Activated CD8-positive, alpha-beta memory T cell treated with anti-CD3 and anti-CD28 coated beads, Interleukin-2, amount 50 U/mL, for 48 hours (primary cell): ENCODE measurements at places on chromosomes 16 and 17.

DNA sequence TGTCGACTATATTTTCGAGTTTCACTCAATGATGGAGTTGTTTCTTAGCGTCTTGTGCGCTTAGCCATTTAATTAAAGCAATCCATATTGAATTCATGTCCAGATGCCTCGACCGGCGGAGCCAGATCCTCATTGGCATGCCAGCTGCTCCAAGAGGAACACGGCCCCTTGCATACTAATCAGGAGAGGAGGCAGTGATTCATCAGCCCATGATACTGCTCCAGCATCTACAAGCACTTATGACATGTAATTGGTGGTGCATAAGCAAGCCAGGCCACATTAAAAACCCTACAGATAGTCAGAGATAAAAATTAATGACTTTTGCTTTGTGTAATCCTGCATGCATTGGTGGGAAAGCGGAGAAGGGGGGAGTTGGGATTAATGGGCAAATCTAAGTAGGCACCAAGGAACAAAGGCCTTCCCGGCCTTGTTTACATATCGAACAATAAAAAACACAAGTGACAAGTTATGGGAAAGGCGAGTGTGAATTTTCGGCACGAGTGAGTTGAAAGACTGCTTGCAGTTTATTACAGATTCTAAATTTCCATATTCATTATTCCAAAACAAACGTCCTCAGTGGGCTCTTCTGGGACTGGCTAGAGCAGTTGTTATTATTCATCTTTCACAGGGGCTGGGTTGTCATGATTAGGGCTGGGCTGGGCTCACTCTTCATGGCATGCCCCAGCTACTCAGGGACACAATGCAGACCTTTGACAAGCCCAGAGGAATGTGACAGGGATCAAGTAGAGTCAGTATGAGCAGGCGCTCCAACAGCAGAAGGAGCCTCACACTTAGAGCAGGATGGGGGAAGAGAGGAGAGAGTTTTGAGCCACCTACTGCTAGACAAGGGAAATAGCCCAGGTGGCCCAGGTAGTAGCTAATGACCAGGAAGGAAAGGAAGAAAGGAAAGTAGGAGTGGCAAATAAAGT, 281.7 kb upstream of the ZFHX3 start:
- no peak for DNase-seq

DNA sequence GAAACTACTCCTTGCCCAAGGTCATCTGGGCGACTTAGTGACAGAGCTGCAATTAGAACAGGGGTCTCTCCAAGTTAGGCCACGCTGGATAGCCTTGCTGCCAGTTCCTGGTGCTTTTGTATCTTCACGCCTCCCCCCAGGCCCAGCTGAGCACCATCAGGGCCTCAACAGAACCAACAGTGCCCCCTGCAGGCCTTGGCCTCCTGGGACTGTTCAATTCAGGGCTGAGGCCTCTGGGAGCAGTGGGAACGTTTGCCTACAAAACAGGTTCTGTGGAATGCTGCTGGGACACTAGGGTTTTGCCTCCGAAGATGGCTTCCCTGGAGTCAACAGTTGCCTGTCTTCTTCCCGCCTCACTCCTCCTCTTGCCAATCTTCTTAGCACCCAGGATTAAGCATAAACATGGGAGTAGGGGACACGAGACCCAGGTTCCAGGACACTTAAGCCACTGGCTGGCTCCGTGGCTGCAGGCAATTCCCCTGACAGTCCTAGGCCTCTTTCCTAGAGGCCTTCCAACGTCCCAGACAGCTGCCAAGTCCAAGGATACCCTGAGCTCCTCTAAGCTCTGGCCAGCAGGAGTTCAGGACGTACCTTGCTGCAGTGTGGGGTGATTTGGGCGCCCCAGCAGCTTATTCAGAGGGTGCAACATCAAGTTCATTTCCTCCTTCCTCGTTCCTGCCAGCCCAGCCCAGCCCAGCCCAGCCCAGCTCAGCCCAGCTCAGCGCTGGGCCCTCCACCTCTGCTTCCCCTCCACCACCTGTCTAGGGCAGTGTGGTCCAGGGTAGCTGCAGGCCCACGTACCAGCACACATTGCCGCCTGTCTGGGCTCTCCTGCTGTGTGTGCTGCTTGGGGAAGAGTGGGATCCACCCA, 246.6 kb upstream of the RPL38 start:
- peak; percentile 81 for DNase-seq

DNA sequence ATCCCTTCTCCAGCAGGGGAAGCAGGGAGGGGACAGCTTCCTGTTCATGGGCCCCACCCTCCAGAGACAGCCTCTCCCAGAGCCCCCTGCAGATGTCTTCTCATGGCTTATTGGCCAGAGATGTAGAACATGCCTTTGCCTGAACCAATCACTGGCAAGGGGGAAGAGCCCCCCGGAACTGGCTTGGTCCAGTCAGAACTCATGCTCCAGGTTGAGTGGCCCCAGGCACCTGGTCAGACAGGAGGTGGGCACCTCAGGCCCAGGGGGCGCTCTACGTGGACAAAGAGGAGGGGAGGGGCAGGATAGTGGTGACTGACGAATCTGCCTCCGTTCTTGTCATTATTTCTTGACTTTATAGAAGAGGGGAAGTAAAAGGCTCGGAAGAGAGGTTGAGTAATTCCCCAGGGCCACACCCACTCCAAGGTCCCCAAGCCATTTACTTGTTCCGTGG, 23.6 kb downstream of the RAB11FIP4 start:
- DNase-seq = no peak

- DNase-seq = no peak
Measured at GRCh38 chr17:10105513-10106001, 92.8 kb downstream of the GAS7 start.
